ENCODE measurements at places on chromosomes 5 and 9.

DNA sequence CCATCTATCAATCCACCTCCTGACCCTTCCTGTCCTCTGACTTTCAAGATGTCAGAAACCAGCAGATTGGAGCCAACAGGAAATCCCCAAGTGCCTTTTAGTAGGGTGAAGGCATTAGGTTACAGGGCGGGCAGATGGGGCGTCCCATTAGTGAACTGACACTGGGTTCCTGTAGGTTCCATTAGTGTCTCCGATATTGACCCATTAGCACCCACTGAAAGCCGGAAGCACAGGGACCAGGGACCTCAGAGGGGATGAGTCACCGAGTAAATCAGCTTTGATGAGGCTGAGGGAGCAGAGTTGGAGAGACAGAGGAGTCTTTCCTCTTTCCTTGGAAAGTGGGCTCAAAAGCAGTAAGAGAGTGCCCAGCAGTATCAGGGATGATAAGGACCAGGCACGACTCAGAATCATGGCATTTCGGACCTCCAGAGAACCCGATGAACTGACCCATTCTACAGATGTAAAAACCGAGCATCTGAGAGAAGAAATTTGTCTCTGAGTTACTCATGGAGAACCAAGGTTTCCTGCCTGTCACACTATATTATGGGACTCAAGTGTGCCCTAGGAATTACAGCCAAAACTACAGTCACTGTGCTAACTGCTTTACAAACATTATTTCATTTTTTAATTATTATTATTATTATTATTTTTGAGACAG, 47.2 kb upstream of the FABP6 start:
- DNase-seq = no peak

- DNase-seq = no peak
Observed at GRCh38 chr5:164265566-164265965, 760.1 kb downstream of the MAT2B start.

GRCh38 chr5:130243641-130244040, 339.4 kb downstream of the CHSY3 start:
- DNase-seq = no peak

GRCh38 chr9:124041817-124042116, 30.2 kb downstream of the LHX2 start:
- DNase-seq = no peak

DNA sequence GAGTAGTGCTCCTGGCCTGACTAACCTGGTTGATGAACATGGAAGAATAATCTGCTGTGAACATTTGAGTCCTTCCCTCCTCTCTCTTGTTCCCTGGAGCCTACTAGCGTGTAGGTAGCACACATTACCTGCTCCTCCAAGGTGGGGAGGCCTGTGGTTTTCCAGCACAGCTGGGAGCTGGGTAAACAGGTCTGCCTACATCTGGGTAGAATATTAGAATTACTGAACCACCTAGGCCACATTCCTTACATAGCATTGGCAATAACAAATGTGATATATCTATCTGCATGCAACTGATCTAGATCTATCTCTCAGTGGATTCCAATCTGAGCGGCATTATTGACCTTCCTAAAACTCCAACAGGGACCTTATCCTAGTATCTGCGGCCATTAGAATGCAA, 151.0 kb upstream of the ZNF366 start:
- DNase-seq = no peak

- DNase-seq = no peak
Observed at GRCh38 chr5:97026721-97027120, 90.8 kb downstream of the LNPEP start.

DNA sequence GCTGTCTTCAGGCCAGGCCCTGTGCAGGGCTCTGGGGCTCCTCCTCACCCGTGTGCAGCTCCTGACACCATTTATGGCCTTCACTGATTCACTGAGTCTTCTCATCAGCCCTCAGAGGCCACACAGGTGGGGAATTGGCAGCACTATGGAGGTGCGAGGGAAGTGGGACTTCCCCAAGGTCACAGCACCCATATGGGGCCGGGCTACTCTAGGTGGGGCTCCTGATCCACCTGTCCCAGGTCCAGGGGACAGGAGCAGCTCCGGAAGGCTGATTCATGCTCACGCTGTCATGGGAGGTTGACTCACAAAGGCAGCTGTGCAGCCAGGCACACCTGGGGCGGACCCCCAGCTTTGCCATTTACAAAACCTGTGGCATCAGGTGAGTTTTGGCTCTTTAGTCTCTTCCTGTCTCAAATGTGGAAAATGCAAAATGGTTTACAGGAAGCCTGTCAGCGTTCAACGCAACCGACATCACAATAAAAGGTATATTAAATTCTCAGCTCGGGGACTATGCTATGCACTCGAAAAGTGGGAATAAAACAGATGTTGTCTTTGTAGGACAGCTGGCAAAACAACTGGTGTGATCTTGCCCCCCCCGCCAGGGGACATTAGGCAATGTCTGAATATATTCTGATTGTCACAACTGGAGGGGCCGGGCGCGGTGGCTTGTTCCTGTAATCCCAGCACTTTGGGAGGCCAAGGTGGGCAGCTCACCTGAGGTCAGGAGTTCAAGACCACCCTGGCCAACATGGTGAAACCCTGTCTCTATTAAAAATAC, 15.0 kb downstream of the NAIF1 start:
- no peak for DNase-seq

DNA sequence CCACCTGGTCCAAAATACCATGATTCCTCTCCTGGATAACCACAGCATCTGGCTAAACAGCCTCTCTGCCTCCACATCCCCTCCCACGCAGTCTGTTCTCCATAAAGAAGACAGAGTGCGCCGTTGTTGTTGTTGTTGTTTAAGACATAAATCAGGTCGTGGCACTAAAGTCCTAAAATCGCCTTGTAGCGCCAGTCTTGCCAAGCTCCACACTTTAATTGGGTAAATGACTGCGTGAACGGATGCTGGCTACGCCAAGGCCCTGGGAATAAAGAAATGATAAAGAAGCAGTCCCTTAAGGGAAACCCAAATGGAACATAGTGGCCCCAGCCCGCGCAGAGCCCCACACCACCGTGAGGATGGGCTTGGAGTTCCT, 364 bp upstream of the SFXN1 start:
- DNase-seq = no peak

DNA sequence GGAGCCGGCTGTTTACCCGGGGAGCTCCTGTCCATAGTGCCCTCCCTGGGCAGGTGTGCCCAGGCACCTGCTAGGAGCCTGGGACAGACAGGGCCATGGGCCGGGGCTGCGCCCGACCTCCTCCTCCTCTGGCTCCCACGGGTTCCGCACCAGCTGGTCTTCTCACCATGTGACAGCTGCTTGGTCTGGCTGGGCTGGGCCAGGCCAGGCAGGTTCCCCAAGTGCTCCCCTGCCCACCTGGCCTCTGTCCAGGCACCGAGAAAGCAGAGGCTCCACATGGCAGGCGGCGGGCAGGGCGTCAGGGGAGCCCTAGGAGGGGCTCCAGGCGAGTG, 60.0 kb downstream of the OLFM1 start:
- DNase-seq = no peak

- DNase-seq = no peak
Observed at GRCh38 chr5:117143406-117143805, 568.8 kb upstream of the SEMA6A start.

DNA sequence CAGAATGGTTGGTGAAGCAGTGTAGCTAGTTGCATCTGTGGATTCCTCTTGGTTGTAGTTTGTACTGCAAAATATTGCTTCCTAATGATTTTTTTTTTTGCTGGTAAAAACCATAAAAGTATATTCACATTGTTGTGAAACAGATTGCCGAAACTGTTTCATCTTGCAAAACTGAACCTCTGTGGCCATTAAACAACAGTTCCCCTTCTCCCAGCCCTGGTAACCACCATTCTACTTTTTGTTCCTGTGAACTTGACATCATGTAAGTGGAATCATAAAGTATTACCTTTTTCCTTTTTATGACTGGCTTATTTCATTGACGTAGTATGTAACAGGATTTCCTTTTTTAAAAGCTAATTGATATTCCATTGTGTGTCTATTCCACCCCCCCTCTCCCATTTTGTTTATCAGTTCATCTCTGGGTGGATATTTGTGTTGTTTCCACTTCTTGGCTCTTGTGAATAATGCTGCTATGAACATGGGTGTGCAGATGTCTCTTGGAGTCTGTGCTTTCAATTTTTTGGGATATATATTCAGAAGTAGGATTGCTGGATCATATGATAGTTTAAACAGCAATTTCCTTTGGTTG, 11.8 kb downstream of the SUB1 start:
- no peak for DNase-seq

GRCh38 chr5:138418444-138418843, 20.4 kb upstream of the REEP2 start:
- DNase-seq = no peak

DNA sequence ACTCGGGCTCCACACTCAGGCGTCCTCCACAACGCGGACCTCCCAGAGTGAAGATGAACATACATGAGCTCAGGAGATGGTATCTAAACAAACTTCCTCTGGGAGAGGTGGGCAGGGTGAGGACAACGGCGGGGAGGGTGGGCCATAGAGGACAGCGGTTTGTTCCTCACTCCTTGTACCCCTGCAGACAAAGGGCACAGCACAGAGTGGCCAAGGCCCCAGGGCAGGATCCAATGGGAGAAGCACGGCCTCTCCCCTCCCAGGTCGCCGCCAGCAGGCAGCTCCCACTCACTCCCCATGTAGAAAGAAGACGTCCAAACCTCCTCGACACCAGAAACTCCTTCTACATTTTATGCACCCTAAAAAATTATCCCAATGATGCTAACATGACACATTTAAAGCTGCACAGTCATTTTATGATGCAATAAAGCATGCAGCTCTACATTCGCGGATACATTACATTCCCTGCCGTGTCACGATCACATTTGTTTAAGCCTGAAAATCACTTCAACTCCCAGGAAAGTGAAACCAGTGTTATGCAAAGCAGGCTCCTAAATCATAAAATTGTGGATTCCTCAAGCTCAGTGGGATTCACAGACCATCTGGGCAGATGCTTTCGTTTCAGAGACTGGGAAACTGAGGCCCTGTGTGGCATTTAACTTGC, 87.5 kb upstream of the SARDH start:
- DNase-seq = no peak

- no peak for DNase-seq
Observed at GRCh38 chr5:79982136-79982535, 8.9 kb downstream of the MTX3 start.

GRCh38 chr5:74209571-74209970, 431.0 kb downstream of the ENC1 start:
- no peak for DNase-seq

- DNase-seq = no peak
Observed at GRCh38 chr5:164203581-164204225, 698.3 kb downstream of the MAT2B start.

GRCh38 chr9:100277166-100277979, 75.4 kb downstream of the TEX10 start:
- no peak for DNase-seq

DNA sequence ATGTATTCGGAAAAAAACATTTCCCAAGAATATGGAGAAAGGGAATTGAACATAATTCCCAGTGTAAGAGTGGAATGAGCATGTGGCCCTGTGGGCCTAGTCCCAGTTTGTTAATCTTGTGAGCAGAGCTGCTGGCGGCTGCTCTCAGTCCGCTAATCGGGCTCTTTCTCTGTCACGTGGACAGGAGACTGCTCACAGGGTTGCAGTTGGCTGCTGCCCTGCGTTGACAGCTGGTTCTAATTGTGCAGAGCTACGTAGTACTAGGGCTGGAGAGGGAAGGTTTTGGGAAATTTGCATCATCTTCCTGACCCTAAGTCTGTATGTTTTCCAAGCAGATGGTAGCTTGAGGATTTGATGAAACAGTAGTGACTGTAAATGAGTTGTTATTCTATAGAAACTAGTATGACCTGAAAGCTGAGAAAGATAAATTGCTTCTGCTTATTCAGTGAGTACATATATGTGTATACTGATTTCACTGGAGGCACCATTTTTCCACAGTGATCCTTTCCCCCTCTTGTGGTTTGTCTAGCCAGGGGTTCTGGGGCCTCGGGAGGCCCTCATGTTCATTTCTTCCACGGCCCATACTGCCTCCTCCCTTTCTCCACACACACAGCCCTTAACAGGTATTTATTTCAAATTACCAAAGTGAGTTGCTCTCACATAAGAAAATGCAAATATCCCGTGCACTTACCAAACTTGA, 100.6 kb downstream of the ANGPTL2 start:
- no peak for DNase-seq

DNA sequence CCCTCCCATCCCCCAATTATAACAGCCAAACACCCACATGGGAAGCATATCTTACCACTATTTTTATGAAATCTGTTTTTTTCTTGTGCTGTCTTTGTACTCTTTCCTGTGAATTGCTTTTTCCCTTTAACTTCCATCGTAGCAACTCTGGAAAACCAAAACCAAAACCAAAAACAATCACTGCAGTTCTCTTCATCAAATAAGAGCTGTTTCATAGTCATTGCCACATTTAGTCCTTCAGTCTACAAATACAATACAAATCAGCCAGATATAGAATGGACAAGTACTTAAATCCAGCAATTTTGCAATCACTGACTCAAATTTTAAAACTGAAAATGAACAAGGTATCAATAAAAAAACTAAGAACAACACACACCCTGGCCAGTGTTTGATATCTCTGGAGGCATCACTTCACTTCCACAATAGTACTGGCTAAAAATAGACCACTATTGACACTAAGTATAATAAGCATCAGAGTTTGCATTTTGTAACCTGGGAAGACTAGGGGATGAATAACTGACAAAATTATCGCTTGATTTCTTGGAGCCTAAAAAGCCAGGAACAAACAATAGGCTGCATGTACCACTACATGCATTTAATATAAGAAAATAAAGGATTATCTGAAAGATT, 5.4 kb downstream of the PUM3 start:
- DNase-seq = no peak

DNA sequence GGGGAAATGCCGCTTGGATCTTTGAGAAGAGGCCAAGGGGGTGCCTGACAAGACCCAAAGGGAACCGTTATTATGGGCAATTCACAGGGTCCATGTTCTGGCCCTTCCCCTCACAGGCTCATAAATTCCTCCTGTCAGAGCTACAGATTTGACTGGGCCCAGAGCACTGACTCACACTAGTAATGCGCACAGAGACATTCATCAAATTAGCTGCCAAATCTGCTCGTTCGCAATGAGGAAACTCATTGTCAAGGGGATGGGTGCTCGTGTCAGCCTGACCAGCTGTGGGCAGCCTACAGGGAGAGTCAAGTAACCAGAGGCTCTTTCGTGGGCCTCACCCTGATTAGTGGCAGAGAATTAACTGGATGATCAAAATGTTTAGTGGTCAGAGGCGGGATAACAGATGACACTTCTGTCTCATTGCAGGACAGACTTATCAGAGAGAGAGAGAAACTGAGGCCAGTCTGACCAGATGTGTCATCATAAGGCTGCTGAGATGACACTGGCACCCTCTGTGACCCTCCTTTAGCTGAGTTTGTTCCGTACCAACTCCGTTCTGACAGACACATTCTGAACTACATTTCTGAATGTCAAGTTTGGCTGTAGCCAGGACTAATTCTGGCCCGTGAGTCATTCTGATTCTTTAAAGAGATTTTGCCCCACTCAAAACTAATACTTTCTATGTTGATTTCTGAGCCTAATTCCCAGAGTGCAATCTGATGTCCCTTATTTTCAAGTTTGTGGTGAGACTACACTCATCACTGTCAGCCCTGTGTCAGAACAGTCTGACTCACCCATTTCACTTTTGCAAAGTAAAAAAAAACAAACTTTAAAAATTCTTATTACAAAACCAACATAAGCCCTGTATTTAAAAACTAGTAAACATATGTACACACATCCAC, 377.1 kb downstream of the ACTL7B start:
- no peak for DNase-seq

- DNase-seq = no peak
Observed at GRCh38 chr9:90727488-90727887, 74.1 kb upstream of the SYK start.

GRCh38 chr5:142823126-142823525, 52.9 kb downstream of the ARHGAP26 start:
- no peak for DNase-seq

GRCh38 chr5:136120529-136120928, 12.1 kb upstream of the SMAD5 start:
- no peak for DNase-seq
